KG1 (cell line): ENCODE measurements at places on chromosomes 7 and 10.
A peak's percentile ranks its signal among the peaks of the same experiment; 100 is the strongest.

GRCh38 chr10:23399701-23400144, 39.2 kb upstream of the OTUD1 start:
- no peak for DNase-seq

DNA sequence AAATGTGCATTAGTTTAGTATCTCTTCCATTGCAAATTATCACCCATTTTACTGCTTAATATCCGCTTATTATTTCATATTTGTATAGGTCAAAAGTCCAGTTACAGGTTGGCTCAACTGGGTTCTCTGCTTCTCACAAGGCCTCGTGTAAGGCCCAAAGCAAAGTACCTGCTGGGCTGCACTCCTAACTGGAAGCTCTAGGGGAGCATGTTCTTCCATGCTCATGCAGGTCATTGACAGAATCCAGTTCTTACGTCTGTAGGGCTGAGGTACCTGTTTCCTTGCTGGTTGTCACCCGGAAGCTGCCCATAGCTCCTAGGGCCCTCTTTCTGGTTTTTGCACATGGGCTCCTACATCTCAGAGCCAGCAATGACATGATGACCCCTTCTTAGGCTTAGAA, 79.6 kb downstream of the RAPGEF5 start:
- no peak for DNase-seq

- no peak for DNase-seq
Measured at GRCh38 chr7:44263326-44264082, 61.9 kb downstream of the CAMK2B start.

- DNase-seq = no peak
Measured at GRCh38 chr7:44891372-44891771, 6.0 kb upstream of the PURB start.

- no peak for DNase-seq
Measured at GRCh38 chr10:123865880-123866279, 25.7 kb downstream of the CPXM2 start.

GRCh38 chr7:143965280-143965679, 10.6 kb downstream of the OR2F1 start:
- no peak for DNase-seq

GRCh38 chr10:78894089-78894840, 174.5 kb upstream of the ZMIZ1 start:
- no peak for DNase-seq

DNA sequence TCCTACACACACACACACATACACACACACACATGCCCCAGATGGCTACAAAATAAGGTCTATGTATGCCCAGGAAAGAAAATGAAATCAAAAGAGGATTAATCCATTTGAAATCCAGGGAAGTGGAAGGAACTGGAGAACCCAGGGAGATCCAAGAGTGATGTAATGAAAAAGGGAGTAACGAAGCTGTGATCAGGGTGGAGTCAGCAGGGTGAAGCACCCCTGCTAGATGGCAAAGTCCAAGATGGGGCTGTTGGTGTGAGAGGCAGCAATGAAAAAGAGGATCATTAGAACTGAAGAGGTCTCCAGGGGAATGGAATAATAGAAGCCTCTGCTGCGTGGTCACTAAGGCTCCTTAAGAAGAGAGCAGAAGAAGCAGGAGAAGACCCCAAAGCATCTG, 43.6 kb upstream of the IL6 start:
- DNase-seq = no peak

DNA sequence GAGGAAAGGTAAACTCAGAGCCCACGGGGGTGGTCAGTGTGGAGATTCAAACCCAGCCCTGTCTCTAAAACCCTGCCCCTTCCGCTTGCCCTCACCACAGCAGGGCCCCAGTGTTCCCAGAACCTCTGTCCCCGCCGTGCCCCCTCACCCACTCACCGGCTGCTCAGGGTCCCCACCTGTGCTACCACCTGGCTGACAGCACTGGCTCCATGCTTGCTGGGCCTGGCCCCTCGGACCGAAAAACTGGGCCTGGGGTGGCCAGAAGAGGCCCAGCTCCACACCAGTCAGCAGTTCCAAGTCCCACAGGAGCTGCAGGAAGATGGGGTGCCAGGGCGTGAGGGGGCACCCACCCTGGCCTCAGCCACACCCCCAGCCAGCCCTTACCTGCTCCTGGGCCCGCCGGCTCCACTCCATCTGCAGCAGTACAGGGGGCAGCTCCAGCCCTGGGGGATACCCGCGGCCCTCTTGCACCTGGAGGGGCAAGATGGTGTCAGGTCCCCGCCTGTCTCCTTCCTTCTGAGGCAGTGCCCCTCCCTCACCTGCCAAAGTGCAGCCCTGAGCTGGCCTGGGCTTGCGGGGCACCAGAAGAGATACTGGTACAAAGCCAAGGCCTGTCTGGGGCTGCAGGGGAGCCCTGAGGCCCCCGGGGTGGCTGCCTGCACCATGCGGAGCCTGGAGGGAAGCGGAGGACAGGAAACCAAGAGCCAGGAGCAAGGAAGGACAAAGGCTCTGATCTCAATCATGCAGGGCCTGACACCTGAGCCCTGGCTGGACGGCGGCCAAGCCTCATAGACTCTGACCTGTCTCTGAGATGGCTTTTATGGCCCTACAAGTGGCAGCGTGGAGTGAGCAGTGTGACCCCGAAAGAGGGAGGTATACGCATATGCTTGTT, 11.7 kb downstream of the ATP6V1F start:
- DNase-seq = no peak

DNA sequence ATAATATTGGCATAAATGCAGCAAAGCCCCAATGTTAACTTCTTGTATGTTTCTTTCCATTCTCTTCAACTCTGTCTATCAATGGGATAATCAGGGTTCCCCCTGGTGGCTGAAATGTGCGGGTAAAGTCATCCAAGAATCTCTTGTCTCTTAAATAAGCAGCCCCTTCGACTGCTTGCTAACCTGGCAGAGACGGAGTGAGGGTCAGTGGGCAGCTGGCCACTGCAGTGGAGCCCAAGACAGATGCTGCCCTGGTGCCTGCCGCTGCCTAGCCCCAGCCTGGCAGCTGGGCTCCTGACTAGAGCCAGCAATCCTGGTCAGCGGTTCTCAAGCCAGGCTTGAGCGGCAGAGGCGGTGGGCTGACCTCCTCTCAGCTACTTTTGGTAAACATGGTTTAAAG, 248.9 kb downstream of the COBL start:
- peak; percentile 48 for DNase-seq

GRCh38 chr10:3825244-3825643, 40.2 kb upstream of the KLF6 start:
- no peak for DNase-seq

DNA sequence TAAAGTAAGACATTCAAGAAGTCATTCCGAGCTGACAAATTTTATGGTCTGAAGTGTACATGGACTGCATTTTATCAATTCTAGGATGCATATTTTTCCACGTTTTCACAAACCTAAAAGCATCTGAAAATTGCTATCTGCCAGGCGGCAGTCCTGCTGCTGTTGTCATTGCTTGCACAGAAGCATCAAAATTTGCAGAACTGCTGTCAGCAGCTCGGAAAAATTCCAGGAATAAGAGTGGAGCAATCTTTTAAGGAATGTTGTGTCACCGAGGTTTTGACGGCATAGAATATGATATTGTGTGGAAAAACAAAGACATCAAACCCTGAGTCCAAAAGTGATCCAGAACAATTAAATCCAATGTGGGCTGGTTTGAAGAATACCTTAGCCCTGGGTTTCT, 61.4 kb downstream of the CHCHD3 start:
- DNase-seq = no peak

GRCh38 chr7:157318015-157318706, 18.6 kb upstream of the DNAJB6 start:
- peak; percentile 37 for DNase-seq

GRCh38 chr10:90959826-90960225, 38.9 kb upstream of the ANKRD1 start:
- DNase-seq = no peak

GRCh38 chr10:27743877-27744801, 1.5 kb downstream of the MKX start:
- no peak for DNase-seq

GRCh38 chr10:31762316-31762715, 166.3 kb downstream of the ARHGAP12 start:
- no peak for DNase-seq

- no peak for DNase-seq
Measured at GRCh38 chr10:132520177-132520811, 17.3 kb upstream of the INPP5A start.

- DNase-seq = no peak
Measured at GRCh38 chr7:155883491-155884224, 71.4 kb upstream of the SHH start.

DNA sequence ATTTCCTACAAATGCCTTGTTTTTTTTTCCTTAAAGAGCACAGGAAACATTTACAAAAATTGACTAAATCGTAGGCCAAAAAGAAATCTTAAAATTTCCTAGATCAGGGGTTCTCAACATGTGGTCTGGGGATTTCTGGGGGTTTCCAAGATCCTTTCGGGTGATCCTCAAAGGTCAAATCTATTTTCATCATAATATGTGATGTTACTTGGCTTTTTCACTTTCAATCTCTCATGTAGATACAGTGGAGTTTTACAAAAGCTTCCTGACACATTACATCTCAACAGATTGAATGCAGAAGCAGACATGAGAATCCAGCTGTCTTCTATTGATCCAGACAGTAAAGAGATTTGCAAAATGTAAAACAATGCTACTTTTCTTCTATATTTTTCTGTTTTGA, 497.3 kb downstream of the INHBA start:
- no peak for DNase-seq

GRCh38 chr10:14781763-14782162, 7.1 kb upstream of the FAM107B start:
- DNase-seq = peak; percentile 34

- peak; percentile 95 for DNase-seq
Measured at GRCh38 chr7:117791877-117792780, 81.1 kb downstream of the CTTNBP2 start.

DNA sequence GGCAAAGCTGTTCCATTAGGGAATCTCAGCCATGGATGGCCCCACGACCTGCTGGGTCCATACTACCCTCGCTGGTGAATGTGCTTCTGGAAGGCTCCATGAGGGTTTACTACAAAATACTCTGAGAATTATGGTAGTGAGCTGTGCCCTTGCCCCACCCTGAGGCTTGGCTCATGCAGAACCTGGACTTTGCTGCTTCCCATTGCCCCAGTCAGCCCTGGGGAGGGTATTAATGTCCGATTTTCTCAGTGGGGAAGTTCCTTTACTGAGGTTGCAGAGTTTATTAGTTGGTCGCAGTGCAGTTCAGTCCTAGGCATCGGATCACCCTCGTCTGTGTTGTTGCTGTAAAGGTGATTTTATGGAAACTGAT, 310.1 kb downstream of the WDR37 start:
- no peak for DNase-seq

- DNase-seq = no peak
Measured at GRCh38 chr7:99024066-99024465, 119.8 kb downstream of the SMURF1 start.

- DNase-seq = no peak
Measured at GRCh38 chr10:126336801-126337200, 51.5 kb downstream of the ADAM12 start.

- no peak for DNase-seq
Measured at GRCh38 chr10:113239566-113240350, 289.7 kb downstream of the TCF7L2 start.
